ENCODE measurements at places on chromosomes 6 and 20. TPM values are rescaled to one million over a fixed set of nuclear protein-coding genes. Genes with fewer than 3 reads are reported as not detected.

GRCh38 chr20:41862476-41862875, 244.3 kb upstream of the CHD6 start:
- no peak overlapping the region for H3K27ac ChIP-seq
- no peaks in the 10 kb centered on the region for H3K4me1 ChIP-seq
- DNase-seq = no peak
- no peaks in the 10 kb centered on the region for H3K36me3 ChIP-seq
- H3K27me3 ChIP-seq = no peaks in the 10 kb centered on the region

GRCh38 chr20:23361119-23361475, 885 bp upstream of the GZF1 start:
- peak overlapping the region; percentile 59 for H3K4me3 ChIP-seq
- H3K27me3 ChIP-seq = no peaks in the 10 kb centered on the region
- H3K27ac ChIP-seq = peak overlapping the region; percentile 99

- DNase-seq = no peak
- H3K27me3 ChIP-seq = no peaks in the 10 kb centered on the region
- H3K36me3 ChIP-seq = no peaks in the 10 kb centered on the region
- no peak overlapping the region for H3K4me3 ChIP-seq
- H3K4me1 ChIP-seq = no peaks in the 10 kb centered on the region
Observed at GRCh38 chr6:85997206-85997605, 354.5 kb upstream of the SYNCRIP start.

DNA sequence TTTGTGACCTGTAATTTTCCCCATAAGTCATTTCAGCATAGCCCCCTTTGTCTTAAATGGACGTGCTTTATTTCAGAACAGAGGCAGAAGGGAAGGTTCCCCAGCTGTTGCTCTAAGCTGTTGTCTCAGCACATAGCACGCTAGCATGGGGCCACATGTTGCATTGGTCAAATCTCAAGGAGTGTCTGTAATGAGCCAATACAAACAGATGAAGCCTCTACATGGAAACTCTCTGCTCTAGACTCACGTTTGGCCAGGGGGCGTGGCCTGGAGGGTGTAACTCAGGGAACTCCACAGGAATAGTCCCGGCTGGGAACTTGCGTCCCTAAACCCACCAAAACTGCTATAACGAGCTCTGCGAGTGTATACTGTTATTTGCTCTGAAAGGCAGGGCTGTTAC, 35.2 kb upstream of the SLC22A2 start:
- H3K36me3 ChIP-seq = no peaks in the 10 kb centered on the region
- no peak for DNase-seq
- no peaks in the 10 kb centered on the region for H3K4me1 ChIP-seq
- H3K27ac ChIP-seq = no peak overlapping the region
- H3K4me3 ChIP-seq = no peak overlapping the region

- no peaks in the 10 kb centered on the region for H3K36me3 ChIP-seq
- H3K27ac ChIP-seq = no peak overlapping the region
- H3K27me3 ChIP-seq = no peaks in the 10 kb centered on the region
- no peak overlapping the region for H3K4me3 ChIP-seq
Observed at GRCh38 chr20:50240092-50240491, 49.5 kb downstream of the CEBPB start.

DNA sequence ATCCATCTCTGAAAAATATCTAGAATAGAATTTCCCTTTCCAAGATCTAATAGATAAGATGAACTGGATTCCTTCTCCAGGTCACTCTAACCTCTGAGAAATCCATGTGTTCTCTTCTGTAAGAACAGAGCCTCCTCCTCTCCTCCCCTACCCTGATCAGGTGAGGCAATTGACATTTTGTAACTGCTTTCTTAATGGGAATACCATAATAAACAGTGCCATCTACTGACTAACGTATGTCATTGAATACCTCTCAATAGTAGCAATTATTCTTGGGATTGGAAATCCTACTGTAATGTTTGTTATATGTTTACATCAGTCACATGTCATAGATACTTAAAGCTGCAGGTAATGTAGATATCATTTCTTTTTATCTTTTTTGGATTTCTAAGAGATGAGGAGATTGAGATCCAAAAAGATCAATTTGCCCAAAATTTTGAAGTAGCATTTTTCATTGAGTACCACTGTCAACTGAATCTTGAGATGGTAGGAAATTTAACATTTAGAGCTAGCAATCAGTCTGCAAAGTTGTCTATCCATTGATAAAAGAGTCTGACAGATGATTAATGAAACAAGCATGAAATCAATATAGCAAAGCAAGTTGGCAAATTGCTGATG, 365.8 kb upstream of the HSF2 start:
- no peaks in the 10 kb centered on the region for H3K27me3 ChIP-seq
- no peak overlapping the region for H3K4me3 ChIP-seq
- H3K36me3 ChIP-seq = no peaks in the 10 kb centered on the region

- no peaks in the 10 kb centered on the region for H3K4me1 ChIP-seq
- no peaks in the 10 kb centered on the region for H3K36me3 ChIP-seq
- H3K27me3 ChIP-seq = no peaks in the 10 kb centered on the region
- H3K4me3 ChIP-seq = no peak overlapping the region
- no peak for DNase-seq
- no peak overlapping the region for H3K27ac ChIP-seq
Observed at GRCh38 chr20:24942679-24943078, 6.4 kb upstream of the CST7 start.

- DNase-seq = no peak
- H3K4me1 ChIP-seq = no peaks in the 10 kb centered on the region
- H3K36me3 ChIP-seq = no peaks in the 10 kb centered on the region
- no peak overlapping the region for H3K4me3 ChIP-seq
Observed at GRCh38 chr20:45919542-45920399, 7.8 kb upstream of the PLTP start.

- no peaks in the 10 kb centered on the region for H3K27me3 ChIP-seq
- no peak overlapping the region for H3K27ac ChIP-seq
- H3K4me1 ChIP-seq = no peaks in the 10 kb centered on the region
- DNase-seq = no peak
Observed at GRCh38 chr6:121835662-121836061, 400.2 kb downstream of the GJA1 start.

GRCh38 chr20:16760431-16761304, 12.5 kb downstream of the OTOR start:
- H3K4me3 ChIP-seq = peak overlapping the region; percentile 22
- no peaks in the 10 kb centered on the region for H3K36me3 ChIP-seq
- H3K27me3 ChIP-seq = no peaks in the 10 kb centered on the region
- H3K4me1 ChIP-seq = peaks cover 5% of the 10 kb centered on the region
- no peak for DNase-seq

DNA sequence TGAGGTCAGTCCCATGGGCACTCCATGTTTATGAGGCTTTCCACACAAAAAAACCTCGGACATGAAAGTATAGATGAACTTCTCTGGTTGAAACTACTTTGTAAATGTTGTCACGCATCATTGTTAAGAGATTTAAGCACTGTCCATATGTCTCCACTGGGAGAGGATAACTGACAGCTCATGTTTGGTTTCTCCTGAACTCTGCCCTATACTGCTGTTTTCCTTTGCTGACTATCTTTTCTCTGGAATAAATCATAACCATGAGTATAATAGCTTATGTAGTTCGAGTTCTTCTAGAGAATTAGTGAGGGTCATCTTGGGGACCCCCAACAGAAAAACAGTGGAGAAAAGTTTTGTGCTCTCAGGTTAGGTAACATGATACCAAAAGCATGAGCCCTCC, 14.3 kb downstream of the THEMIS start:
- no peaks in the 10 kb centered on the region for H3K27me3 ChIP-seq
- H3K36me3 ChIP-seq = no peaks in the 10 kb centered on the region
- no peak for DNase-seq
- no peak overlapping the region for H3K27ac ChIP-seq
- no peak overlapping the region for H3K4me3 ChIP-seq

- H3K4me3 ChIP-seq = no peak overlapping the region
- H3K27ac ChIP-seq = no peak overlapping the region
- no peak for DNase-seq
- no peaks in the 10 kb centered on the region for H3K27me3 ChIP-seq
- no peaks in the 10 kb centered on the region for H3K36me3 ChIP-seq
Observed at GRCh38 chr6:21284706-21285105, 308.8 kb upstream of the SOX4 start.

DNA sequence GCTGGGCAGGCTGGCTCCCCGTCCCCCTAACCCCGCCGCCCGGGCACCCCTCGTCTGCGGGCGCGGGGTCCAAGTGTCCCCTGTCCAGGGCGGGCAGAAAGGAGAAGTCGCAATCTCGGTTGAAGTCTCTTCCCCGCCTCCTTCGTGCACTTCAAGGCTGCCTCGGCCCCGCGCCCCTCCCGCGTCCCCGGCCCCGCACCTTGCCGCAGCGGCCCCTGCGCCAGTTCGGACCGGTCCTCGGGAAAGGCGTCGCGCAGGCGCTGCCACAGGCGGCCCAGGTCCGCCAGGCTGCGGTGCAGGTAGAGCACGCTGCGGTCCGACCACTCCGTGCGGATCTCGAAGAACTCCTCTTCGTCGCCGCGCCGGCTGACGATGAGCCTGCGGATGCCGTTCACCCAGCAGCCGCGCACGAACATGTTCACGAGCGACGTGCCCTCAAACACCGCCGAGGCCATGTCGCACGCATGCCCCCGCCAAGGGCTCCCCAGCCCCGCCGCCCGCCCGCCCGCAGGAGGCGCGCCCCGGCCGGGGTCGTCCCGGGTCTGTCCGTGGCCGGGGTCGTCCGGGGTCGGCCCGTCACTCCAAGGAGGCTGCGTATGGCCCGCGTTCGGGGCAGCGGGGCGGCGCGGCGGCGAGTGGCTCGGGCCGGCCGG, at the start of gene PXDC1:
Gene PXDC1, minus strand, starts transcription at position 637 of the 653 bp plus-strand sequence. Its CDS starts 182 bp downstream, at position 455.
- peak within 1 kb of the TSS; percentile 67 for H3K4me3 ChIP-seq
- no peak for DNase-seq
- no peaks in the 10 kb centered on the region for H3K27me3 ChIP-seq
- no peaks in the 10 kb centered on the region for H3K36me3 ChIP-seq

- no peak for DNase-seq
- no peaks in the 10 kb centered on the region for H3K27me3 ChIP-seq
- H3K4me1 ChIP-seq = no peaks in the 10 kb centered on the region
- H3K4me3 ChIP-seq = no peak overlapping the region
- H3K27ac ChIP-seq = no peak overlapping the region
Observed at GRCh38 chr20:35629427-35630145, 14.0 kb downstream of the SPAG4 start.

DNA sequence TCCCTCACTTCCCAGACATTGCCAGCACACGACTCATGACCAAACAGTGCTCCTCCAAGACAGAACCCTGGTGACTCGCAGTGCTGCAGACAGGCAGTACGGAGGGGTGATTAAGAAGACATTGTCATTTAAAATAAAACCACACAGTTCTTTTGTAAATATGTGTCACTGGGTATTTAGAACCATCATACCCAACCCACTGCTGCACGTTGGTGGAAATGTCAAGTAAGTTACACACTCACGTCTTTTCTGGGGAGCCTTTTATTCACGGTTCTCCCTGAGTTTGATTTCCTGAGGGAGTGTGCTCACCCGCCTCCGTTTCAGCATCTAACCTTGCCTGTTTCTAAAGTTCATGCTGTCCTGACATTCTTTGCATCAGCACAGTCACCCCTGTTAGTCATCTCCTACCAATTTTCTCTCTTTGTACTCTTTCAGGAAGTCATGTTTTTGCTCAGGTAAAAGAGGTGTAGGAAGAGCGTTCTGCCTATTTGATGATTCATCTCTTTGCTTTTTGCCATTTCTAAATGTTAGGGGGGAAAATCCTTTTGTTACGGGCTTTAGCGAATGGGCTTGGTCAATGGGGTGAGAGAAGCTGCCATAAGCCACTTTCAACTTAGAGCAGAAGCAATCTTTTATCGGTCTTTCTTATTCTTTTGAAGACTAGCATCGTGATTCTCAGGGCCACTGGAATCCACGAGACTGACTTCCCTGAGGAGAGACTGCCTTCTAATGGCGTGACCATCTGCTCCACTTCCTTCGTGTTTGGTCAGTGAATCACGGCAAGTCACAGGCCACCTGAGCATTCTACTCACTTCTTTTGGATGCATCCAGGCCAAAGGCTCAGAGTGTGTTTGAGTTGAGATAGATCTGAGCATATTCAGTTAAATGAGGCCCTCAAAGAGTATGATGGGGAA, 512.8 kb upstream of the JARID2 start:
- H3K4me3 ChIP-seq = no peak overlapping the region
- no peaks in the 10 kb centered on the region for H3K4me1 ChIP-seq
- no peak overlapping the region for H3K27ac ChIP-seq
- no peak for DNase-seq
- H3K36me3 ChIP-seq = no peaks in the 10 kb centered on the region

DNA sequence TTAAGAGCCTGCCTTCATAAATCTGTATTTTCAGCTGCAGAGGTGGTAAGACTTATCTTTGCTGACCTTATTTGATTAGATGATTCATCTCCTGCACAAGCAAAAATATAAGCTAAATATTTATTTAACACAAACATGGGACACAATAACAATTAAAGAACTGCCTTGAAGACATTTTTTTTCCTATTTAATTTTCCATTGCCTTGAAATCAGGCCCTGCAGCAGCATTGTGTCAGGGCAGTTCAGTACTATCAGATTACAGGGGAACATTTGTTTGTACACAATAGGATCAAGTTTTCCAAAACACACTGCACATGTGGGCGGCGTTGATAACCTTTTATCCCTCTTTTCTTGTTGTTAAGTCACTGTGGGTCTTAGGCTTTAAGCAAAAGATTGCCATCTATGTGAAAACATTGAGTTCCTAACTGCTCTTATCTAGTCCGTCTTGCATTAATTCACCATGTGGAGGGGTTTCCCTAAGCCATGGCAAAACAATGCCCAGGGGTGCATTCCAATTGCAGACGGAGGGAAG, 7.4 kb downstream of the ADGRF5 start:
- no peak overlapping the region for H3K4me3 ChIP-seq
- no peaks in the 10 kb centered on the region for H3K36me3 ChIP-seq
- H3K4me1 ChIP-seq = no peaks in the 10 kb centered on the region
- no peak for DNase-seq
- no peaks in the 10 kb centered on the region for H3K27me3 ChIP-seq
- no peak overlapping the region for H3K27ac ChIP-seq

- H3K36me3 ChIP-seq = no peaks in the 10 kb centered on the region
- H3K4me3 ChIP-seq = no peak overlapping the region
- no peaks in the 10 kb centered on the region for H3K27me3 ChIP-seq
Observed at GRCh38 chr6:5095236-5095635, 10.1 kb downstream of the PPP1R3G start.

- H3K27me3 ChIP-seq = no peaks in the 10 kb centered on the region
- H3K36me3 ChIP-seq = no peaks in the 10 kb centered on the region
- no peak for DNase-seq
- H3K4me3 ChIP-seq = no peak overlapping the region
- H3K4me1 ChIP-seq = no peaks in the 10 kb centered on the region
- H3K27ac ChIP-seq = no peak overlapping the region
Observed at GRCh38 chr20:9052136-9052535, 16.8 kb upstream of the PLCB4 start.

DNA sequence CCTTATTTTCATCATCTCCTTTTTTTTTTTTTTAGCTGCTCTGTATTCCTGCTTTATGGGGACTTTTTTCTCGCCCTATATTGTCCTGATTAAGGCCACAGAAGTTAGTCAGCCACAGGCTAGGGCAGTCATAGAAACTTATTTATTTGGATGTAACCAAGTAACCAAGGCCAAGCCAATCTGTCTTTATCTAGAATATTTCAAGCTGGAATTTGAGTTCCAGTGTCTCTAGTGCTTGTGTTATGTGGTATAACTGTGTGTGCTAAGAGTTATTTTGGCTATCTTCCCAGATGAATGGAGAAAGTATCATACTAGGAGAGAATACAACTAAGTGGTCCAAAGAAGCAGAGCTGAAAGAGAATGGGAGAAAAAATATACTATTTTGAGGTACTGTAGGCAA, 751.5 kb downstream of the CBLN4 start:
- no peak for DNase-seq
- no peaks in the 10 kb centered on the region for H3K27me3 ChIP-seq
- no peaks in the 10 kb centered on the region for H3K4me1 ChIP-seq
- H3K4me3 ChIP-seq = no peak overlapping the region

The RIMS1 gene
- total RNA-seq = 5.7 TPM

The SLC4A11 gene
- total RNA-seq = 0.71 TPM

The KIZ gene
- 18.0 TPM for total RNA-seq

The PBOV1 gene
- total RNA-seq = not detected

The C20orf144 gene
- 0.09 TPM for total RNA-seq

The PROCR gene
- total RNA-seq = 12.8 TPM
